ENCODE measurements at places on chromosomes 3 and 15. TPM values are rescaled to one million over a fixed set of nuclear protein-coding genes. Genes with fewer than 3 reads are reported as not detected.

The SEMA3G gene
- 1.4 TPM for total RNA-seq

The B3GNT5 gene
- 33.6 TPM for total RNA-seq

DNA sequence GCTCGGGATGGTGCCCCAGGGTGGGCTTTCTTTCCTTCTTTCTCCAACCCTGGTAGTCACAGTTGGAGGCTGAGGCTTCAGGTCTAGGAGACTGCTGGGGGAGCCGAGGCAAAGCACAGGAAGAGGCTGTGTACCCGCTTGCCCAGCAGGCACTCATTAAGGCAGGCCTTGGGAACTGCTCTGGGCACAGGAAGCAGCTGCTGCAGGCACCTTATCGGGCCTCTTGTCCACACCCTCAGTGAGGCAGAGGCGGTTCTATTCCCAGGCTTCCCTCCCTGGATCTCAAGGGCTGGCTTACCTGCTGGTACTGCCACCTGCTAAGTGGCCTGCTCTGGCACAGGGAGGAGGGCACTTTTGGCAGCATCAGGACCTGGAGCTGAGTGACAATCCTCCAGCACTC, 15.8 kb upstream of the GRM2 start:
- H3K4me1 ChIP-seq, result no peaks in the 10 kb centered on the region
- no peak for DNase-seq
- no peaks in the 10 kb centered on the region for H3K36me3 ChIP-seq
- no peaks in the 10 kb centered on the region for H3K27me3 ChIP-seq
- no peak overlapping the region for H3K4me3 ChIP-seq
- no peak overlapping the region for H3K27ac ChIP-seq

The POPDC2 gene
- total RNA-seq, result 3.5 TPM

The SKOR1 gene
- 0.13 TPM for total RNA-seq

DNA sequence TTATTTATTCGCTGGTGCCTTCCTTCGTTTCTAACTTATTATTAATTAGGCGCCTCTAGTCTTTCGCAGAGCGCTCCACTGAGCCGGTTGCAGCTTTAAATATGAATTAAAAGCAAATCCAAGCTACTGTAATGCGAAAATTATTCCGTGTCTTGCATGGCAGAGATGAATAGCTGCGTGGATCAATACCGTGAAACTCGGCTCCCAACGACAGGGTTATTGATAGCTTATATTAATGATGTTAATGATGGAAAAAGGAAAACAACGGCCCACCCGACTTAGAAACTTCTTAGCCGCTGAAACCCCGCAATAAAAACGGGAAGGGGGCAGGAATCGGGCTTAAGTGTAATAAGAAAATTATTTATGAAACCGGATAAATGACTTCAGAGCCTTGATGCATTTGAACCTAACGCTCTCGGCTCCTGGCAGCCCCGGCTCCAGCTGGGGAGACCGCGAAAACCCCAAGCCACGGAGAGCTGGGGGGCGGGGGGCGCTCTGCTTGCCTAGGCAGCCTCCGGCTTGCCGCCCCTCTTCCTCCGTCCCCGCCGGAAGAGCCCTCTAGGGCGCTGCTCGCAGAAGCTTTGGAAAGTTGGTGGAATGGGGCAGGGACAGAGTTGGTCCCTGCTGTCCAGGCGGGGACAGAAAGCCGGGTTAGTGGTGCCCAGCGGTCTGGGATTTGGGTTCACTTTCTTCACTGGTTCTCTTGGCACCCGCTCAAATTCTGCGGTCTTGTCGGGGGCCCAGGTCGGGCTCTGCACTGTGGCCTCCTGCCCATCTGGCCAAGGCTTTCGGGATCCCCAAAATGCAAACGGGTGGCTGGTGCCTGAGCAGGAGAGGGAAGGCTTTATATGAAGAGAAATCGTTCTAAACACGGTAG, 7.7 kb upstream of the ONECUT1 start:
- no peaks in the 10 kb centered on the region for H3K36me3 ChIP-seq
- H3K27ac ChIP-seq, result no peak overlapping the region
- peaks cover 57% of the 10 kb centered on the region for H3K27me3 ChIP-seq
- H3K4me3 ChIP-seq, result no peak overlapping the region

DNA sequence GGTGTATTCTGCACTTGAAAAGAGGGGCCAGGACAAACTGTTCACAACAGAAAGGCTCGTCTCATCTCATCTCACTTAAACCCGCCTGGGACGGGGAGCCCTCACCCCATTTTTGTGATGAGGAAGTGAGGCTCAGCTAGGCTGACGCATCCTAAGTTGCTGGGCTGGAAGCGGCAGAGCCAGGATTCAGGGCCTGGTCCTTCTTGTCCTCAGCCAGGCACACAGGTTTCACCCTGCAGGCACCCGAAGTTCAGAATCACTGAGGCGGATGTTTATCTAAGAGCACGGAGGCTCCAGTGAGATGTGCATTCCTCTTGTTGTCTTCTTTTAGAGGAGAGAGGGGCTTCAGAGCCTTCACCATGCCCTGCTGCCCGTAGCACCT, 51.1 kb upstream of the PLXNA1 start:
- no peak overlapping the region for H3K4me3 ChIP-seq
- H3K36me3 ChIP-seq, result no peaks in the 10 kb centered on the region
- H3K27me3 ChIP-seq, result no peaks in the 10 kb centered on the region
- H3K27ac ChIP-seq, result no peak overlapping the region

GRCh38 chr15:90667073-90667754, 49.9 kb upstream of the BLM start:
- peak; percentile 9 for DNase-seq
- peak overlapping the region; percentile 52 for H3K27ac ChIP-seq
- no peak overlapping the region for H3K4me3 ChIP-seq
- H3K4me1 ChIP-seq, result peaks cover 31% of the 10 kb centered on the region
- H3K36me3 ChIP-seq, result no peaks in the 10 kb centered on the region

The CD86 gene
- total RNA-seq, result not detected

All from PC-9 (cell line).